RPMI8226 (cell line): ENCODE measurements at places on chromosomes 4 and X.

GRCh38 chr4:102554992-102555391, 53.8 kb downstream of the NFKB1 start:
- DNase-seq, result no peak

GRCh38 chr4:105433421-105433820, 40.4 kb downstream of the PPA2 start:
- DNase-seq, result no peak

DNA sequence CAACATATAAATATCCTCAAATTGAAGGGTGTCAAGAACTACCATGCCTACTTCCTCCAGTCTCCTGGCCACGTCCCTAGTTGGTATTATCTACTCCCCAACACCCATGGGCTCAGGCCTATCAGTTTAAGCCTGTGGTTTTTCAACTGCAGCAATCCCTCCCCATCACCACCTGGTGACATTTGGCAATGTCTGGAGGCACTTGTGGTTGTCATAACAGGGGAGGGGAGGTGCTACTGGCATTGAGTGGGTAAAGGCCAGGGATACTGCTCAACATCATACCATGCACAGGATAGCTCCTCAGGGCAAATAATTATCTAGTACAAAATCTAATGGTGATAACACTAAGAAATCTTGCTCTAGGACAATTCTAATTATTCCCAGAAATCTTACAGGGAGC, 95.3 kb downstream of the COMMD8 start:
- no peak for DNase-seq

DNA sequence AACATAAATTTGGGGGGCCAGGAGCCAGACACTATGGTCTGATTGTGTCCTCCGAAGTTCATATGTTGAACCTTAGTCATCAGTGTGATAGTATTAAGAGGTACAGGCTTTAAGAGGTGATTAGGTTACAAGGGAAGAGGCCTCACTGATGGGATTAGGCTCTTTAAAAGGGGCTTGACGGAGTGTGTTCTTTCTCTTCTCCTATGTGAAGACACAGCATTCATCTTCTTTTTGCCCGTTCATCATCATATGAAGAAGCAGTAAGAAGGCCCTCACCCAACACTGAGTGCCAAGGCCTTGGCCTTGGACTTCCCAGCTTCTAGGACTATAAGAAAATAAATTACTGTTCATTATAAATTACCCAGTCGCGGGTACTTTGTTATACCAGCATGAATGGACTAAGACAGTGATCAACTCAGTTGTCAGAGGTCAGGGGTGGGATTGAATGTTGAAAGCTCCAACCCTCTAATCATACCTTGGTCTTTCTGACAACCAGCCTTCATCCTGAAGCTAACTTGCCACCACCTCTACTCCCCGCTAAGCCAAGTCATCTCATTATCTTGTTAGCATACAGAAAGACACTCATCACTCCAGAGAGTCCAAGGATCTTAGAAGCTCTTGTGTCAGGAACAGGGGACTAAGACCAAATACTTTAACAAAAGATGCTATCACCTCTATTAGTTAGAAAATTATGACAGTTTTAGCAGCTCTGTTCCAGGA, 543.4 kb upstream of the DIPK2B start:
- DNase-seq, result no peak
